Thoracic aorta endothelial cell (primary cell): ENCODE measurements at places on chromosomes 3 and 15. TPM values are rescaled to one million over a fixed set of nuclear protein-coding genes. Genes with fewer than 3 reads are reported as not detected.

MEIS2 gene
- 37.7 and 70.3 TPM in 2 replicates for total RNA-seq

SH2D7 gene
- under 0.01 TPM in 1 of 2 replicates, not detected in the other for total RNA-seq

RIOX2 gene
- 35.2 and 35.8 TPM in 2 replicates for total RNA-seq

FBXO40 gene
- not detected in 2 replicates for total RNA-seq

TMF1 gene
- total RNA-seq, result 43.1 and 46.7 TPM in 2 replicates

RPUSD3 gene
- 30.1 and 35.3 TPM in 2 replicates for total RNA-seq

CLDN1 gene
- total RNA-seq, result 0.07 and 0.27 TPM in 2 replicates

LRTM1 gene
- not detected in 2 replicates for total RNA-seq

KAT2B gene
- total RNA-seq, result 15.7 and 18.2 TPM in 2 replicates

MYLK gene
- 17.8 and 41.6 TPM in 2 replicates for total RNA-seq

PRRT3 gene
- total RNA-seq, result 1.3 TPM in 2 replicates

ABHD14A gene
- 3.5 and 7.3 TPM in 2 replicates for total RNA-seq

PTH1R gene
- 0.36 TPM in 1 of 2 replicates, not detected in the other for total RNA-seq

BFSP2 gene
- not detected in 2 replicates for total RNA-seq

CSTA gene
- total RNA-seq, result not detected in 2 replicates

CAMK2N2 gene
- total RNA-seq, result not detected in 2 replicates

SOX2 gene
- total RNA-seq, result not detected in 2 replicates

BOC gene
- 0.40 and 0.86 TPM in 2 replicates for total RNA-seq

CD200 gene
- total RNA-seq, result 2.9 and 4.9 TPM in 2 replicates

SUSD5 gene
- total RNA-seq, result 0.93 and 1.3 TPM in 2 replicates

ITPKA gene
- 0.36 and 1.2 TPM in 2 replicates for total RNA-seq

KCNMB2 gene
- not detected in 2 replicates for total RNA-seq

KIF23 gene
- 59.4 and 83.5 TPM in 2 replicates for total RNA-seq

AP3B2 gene
- not detected in 2 replicates for total RNA-seq

KLHL40 gene
- total RNA-seq, result under 0.01 TPM in 1 of 2 replicates, not detected in the other

ACAD9 gene
- 44.5 and 57.7 TPM in 2 replicates for total RNA-seq

ZNF80 gene
- not detected in 2 replicates for total RNA-seq

CLDN18 gene
- total RNA-seq, result not detected in 2 replicates

RAD51 gene
- 10.2 and 12.1 TPM in 2 replicates for total RNA-seq

TEX55 gene
- total RNA-seq, result not detected in 2 replicates

SLC9C1 gene
- total RNA-seq, result 0.57 TPM in 1 of 2 replicates, not detected in the other

ATP13A5 gene
- total RNA-seq, result not detected in 2 replicates

CTDSPL gene
- 43.6 and 53.0 TPM in 2 replicates for total RNA-seq

SQOR gene
- 29.9 and 32.4 TPM in 2 replicates for total RNA-seq

CCDC54 gene
- total RNA-seq, result not detected in 2 replicates

CAMP gene
- not detected in 2 replicates for total RNA-seq

SENP8 gene
- 1.1 and 1.9 TPM in 2 replicates for total RNA-seq

COL7A1 gene
- total RNA-seq, result 0.13 and 0.14 TPM in 2 replicates

ATP13A4 gene
- not detected in 2 replicates for total RNA-seq

PGBD4 gene
- 1.7 and 1.8 TPM in 2 replicates for total RNA-seq

P2RY1 gene
- total RNA-seq, result 3.9 and 4.3 TPM in 2 replicates

A4GNT gene
- not detected in 2 replicates for total RNA-seq

EPHB1 gene
- total RNA-seq, result 0.53 and 0.79 TPM in 2 replicates

ZMYND10 gene
- 0.07 and 0.13 TPM in 2 replicates for total RNA-seq
